Activated CD4-positive, alpha-beta T cell treated with anti-CD3 and anti-CD28 coated beads, Interleukin-2, amount 10 ng/mL, durations not matched to agents 7 days and 5 days (primary cell): ENCODE measurements at places on chromosomes 2 and 18. TPM values are rescaled to one million over a fixed set of nuclear protein-coding genes. Genes with fewer than 3 reads are reported as not detected.

DNA sequence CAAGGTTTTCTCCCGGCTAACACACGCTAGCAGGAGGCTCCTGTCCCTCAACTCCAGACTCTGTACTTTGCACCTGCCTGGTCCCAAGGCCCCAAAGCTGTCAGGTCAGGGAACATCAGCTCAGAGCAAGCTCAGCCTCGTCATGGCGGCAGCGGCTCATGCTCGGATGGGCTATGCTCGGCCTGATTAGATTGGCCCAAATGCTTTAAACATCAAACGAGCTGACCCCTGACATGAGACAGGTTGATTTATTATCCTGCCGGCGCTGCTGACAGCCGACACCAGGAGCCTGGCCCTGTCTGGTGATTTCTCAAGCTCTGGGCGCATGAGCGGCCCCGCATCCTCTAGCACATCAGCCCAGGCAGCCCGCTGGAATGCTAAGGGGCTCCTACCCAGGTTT, 436.4 kb downstream of the EIPR1 start:
- no peaks in the 10 kb centered on the region for H3K4me1 ChIP-seq
- H3K36me3 ChIP-seq: no peaks in the 10 kb centered on the region
- no peak overlapping the region for H3K4me3 ChIP-seq

GRCh38 chr2:187709065-187709464, 154.8 kb upstream of the TFPI start:
- H3K4me1 ChIP-seq: no peaks in the 10 kb centered on the region
- no peak overlapping the region for H3K4me3 ChIP-seq
- H3K36me3 ChIP-seq: no peaks in the 10 kb centered on the region

Gene ANKRD29
- not detected for total RNA-seq

- no peak for DNase-seq
- peaks cover 52% of the 10 kb centered on the region for H3K27me3 ChIP-seq
- H3K36me3 ChIP-seq: no peaks in the 10 kb centered on the region
- H3K4me3 ChIP-seq: no peak overlapping the region
- H3K4me1 ChIP-seq: peaks cover 29% of the 10 kb centered on the region
Measured at GRCh38 chr18:46754188-46754587, 2.7 kb downstream of the ST8SIA5 start.

DNA sequence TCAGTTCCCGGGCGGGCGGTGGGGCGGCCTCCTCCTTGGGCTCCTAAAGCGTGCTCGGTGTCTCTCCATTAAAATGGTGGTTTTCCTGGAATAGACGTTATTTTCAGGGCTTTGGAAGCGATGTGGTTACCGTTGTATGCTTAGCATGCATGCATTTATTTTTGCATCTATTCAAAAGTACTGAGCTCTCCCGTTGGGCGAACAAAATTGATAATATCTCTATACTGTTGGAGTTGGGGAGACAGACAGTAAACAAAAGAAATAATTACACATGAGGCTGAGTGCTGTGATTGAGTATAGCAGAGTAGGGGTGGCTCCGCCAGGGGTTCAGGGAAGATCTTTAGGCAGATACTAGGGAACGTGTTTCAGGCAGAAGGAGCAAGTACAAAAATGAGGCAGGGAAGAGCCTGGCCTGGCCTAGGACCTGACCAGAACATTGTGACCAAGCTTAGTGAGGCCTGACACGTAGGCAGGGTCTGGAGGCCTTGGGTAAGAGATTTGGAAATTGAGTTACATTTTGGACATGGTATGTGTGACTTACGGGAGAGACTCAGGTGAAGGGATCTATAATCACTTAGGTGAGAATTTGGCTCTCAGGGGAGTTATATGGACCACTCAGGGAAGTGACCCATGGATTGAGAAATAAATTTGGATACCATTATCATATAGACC, 674 bp downstream of the NCAPH start:
- H3K4me1 ChIP-seq: peaks cover 61% of the 10 kb centered on the region
- peak overlapping the region; percentile 95 for H3K27ac ChIP-seq
- DNase-seq: no peak
- peak overlapping the region; percentile 87 for H3K4me3 ChIP-seq

DNA sequence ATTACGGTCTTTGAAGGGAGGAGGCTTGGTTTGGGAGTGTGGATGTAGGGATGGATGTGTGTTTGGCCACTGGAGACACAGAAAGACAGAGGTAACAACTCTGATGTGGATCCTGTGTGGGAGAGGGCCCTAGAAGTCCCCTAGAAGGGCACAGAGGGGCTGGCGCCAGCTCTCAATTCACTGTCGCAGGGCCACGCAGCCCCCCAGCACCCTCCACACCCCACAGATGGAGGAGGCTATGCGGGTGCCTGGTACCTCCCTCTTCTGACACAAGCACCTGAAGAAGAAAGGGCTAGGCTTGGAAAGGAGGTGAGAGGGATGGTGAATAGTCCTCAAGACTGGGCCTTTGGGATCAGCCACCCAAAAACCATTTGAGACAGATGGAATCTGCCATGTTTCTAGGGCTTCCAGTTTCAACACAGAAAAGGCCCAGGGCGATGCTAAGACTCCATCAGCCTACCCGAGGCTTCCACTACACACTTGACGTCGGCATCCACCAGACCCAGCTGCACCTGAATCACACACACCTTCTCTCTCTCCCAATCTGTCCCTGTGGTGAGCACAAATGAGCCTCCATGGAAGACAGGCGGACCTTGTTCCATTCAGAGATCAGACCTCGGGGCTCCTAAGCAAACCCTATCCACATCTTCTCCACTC, 413.5 kb upstream of the HS6ST1 start:
- peaks cover 19% of the 10 kb centered on the region for H3K27me3 ChIP-seq
- H3K27ac ChIP-seq: no peak overlapping the region
- H3K4me3 ChIP-seq: no peak overlapping the region

Gene PDE11A
- total RNA-seq: not detected

DNA sequence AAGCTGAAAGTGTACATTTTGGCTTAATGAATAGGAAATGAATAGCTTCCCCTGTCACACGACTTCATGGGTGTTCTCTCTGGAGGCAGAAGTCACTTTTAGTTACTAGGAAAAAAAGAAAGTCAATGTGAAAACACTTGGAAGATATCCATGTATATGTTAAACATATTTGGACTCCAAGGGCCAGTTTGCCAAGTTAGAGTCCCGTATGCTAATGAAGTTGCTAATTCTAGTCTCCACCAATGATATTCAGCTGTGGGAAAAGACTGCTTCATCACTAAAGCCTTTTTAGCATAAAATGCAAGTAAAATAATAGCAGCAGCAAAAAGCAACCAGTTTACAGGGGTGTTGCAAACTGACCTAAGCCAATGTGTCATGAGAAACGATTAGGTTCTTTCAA, 108.7 kb downstream of the PLCL1 start:
- H3K4me3 ChIP-seq: no peak overlapping the region
- no peaks in the 10 kb centered on the region for H3K4me1 ChIP-seq
- peaks cover 1% of the 10 kb centered on the region for H3K36me3 ChIP-seq

DNA sequence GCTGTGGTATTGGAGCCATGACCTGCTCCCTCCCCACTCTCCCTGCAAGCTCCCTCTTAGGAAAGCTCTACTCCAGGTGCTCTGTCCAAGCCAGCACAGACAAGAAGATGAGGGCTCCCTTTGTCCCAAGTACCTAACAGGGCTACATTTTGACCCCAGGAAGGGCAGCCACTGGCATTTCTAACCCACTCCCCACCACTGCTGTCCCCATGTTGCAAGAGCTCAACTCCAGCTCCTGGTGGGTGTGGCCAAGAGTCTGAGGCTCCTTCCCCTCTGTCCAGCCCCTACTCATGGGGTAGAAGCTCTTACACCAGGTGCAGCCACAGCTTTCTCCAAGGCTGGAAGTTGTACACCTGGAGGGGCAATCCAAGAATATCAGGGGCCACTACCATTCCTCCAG, 127.0 kb upstream of the NPAS2 start:
- H3K27me3 ChIP-seq: no peaks in the 10 kb centered on the region
- DNase-seq: no peak
- H3K4me3 ChIP-seq: no peak overlapping the region
- H3K36me3 ChIP-seq: peaks cover 2% of the 10 kb centered on the region
